ENCODE measurements at places on chromosomes 1 and 21.

- DNase-seq = no peak
- H3K4me3 ChIP-seq = no peak overlapping the region
- peaks cover 10% of the 10 kb centered on the region for H3K27me3 ChIP-seq
- H3K36me3 ChIP-seq = no peaks in the 10 kb centered on the region
Measured at GRCh38 chr1:15299806-15300205, 52.8 kb downstream of the FHAD1 start.

DNA sequence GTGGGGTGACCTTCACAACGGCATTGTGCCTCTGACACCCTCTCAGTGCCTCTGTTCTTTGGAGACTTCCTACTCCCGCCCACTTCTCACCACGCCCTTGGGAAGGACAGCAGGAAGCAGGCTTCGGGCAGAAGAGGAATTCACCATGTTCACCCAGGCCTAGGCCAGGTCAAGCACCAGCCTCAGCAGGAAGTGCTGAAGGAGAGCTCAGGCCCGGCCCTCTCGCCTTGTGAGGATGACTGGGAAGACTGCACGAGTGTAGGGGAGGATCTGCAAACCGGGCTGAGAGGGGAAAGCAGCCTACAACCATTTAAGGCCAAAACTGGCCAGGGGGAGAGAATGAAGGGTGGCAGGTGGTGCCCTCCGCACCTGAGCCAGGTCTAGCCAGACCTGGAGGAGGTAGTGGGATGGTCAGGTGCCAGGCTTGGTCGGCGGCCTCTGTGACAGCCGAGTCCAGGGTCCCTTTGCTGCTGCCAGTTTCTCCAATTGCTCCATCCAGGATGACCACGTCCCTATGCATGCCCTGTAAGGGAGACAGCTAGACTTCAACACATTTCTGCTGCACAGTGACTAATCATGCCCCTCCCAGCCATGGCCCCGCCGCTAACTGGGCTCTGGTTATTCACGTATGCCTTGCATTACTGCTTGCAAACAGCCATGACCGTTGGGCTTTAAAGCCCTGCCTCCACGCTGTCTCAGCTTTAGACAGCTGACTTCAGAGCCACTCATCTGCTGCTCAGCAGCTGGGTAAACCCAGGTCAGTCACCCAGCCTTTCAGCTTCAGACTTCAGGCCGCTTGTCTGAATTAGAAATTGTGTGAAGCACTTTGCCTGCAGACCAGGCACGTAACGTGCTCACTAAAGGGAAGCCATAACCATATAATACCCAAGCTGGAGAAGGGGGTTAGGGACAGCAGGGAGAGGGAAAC lies 8.9 kb downstream of the MRTO4 start:
- no peak for DNase-seq
- H3K27me3 ChIP-seq = no peaks in the 10 kb centered on the region
- peaks cover 26% of the 10 kb centered on the region for H3K4me1 ChIP-seq
- no peak overlapping the region for H3K27ac ChIP-seq

GRCh38 chr1:151502859-151503780 lies 8.1 kb upstream of the CGN start:
- no peak overlapping the region for H3K4me3 ChIP-seq
- no peak overlapping the region for H3K27ac ChIP-seq
- DNase-seq = no peak
- H3K27me3 ChIP-seq = no peaks in the 10 kb centered on the region
- H3K4me1 ChIP-seq = no peaks in the 10 kb centered on the region

DNA sequence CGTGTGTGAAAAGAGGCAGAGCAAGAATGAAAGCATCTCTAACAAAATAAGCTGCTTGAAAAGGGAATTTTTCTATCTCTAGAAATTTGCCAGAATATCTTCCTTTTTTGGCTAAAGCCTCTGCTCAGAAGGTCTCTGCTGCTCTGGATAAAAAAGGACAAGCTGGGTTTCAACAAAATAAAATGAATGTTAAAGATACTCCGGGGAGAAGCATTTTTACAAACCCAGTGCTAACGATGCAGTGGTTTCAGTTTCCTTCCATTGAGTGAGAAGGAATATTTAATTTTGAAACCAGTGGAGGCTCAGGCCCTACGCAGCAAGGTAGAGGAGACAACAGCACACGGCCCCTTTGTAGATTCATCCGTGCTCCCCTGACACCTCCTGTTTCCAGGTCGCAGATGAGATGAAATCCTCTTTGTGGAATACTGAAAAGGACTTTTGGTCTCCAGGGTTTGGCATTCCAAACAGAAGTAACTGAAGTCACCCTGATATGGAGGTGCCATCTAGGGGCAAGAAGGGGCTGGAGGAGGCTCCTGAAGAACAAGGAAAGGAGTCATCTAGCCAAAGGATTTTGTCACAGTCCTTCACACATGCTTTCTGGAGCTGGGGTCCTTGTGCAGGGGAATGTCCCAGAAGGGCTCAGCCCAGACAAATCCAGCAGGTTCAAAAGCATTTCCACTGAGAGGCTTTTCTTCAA lies 65.7 kb upstream of the SYT6 start:
- peaks cover 2% of the 10 kb centered on the region for H3K4me1 ChIP-seq
- no peak overlapping the region for H3K4me3 ChIP-seq
- no peaks in the 10 kb centered on the region for H3K27me3 ChIP-seq
- H3K36me3 ChIP-seq = no peaks in the 10 kb centered on the region
- DNase-seq = no peak

Measured in activated T-cell treated with anti-CD3 and anti-CD28 coated beads, Interleukin-2, amount 50 U/mL, for 24 hours (primary cell).